SJCRH30 (cell line): ENCODE measurements at places on chromosomes 2 and 18.

DNA sequence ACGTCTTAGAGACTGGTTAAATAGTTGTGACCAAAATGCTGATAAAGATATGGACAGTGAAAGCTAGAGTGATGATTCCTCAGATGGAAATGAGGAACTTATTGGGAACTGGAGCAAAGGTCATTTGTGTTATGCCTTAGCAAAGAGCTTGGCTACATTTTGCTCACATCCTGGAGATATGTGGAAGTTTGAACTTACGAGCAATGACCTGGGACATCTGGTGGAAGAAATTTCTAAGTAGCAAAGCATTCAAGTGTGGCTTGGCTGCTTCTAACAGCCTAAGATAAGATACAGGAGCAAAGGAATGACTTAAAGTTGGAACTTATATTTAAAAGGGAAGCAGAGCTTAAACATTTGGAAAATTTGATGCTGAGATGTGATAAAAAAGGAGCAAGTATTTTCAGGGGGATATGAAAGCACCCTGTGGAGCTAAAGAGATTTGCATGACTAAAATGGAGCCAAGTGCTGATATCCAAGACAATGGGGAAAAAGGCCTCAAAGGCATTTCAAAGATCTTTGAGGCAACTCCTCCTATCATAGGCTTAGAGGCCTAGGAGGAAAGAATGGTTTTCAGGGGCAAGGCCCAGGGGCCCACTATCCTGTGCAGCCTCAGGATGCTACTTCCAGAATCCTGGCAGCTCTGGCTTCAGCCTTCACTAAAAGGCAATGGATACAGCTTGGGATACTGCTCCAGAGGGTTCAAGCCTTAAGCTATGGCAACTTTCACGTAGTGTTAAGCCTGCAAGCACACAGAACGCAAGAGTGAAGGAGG lies 124.1 kb upstream of the KLHL14 start:
- no peak for DNase-seq

DNA sequence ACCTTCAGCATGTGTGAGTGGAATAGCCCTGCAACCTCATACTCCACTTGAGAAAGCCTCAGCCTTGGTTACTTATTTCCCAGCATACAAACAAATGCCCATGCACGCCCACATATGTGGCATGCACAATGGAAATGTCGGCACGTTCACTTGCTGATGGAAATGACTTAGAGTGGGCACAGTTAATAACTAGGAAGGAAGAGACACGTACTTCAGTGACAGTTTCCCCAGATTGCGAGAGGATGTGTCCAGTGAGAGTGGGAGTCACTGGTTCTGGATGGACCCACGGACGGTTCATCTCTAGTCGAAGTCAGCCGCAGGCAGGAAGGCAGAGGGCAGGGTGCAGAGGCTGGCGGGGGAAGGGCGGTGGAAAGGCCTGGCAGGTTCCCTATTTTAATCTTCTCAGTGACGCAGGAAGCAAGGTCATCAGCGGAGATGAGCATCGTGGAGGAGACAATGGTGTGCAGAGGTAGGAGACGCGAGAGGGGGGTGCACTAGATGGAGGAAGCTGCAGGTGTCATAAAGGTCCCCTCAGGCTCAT lies 350.7 kb upstream of the MYT1L start:
- no peak for DNase-seq

DNA sequence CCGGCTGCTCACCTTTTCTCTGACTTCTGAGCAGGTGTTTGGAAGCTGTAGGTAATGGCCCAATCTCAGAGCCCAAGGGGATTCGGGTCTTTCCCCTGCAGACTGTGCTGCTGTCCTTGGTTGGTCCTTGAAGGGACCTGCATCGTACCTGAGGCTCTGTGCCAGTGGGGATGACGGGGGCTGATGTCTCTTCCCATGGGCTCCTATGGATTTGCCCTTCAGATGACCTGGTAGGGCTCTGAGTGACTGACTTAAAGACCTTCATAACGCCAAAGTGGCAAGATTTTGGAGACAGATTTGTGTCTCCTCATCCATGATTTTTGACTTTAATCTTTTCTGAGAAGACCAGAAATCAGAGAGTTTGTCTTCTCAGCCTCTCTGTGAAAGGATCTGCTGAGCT lies 166.1 kb downstream of the FAM210A start:
- no peak for DNase-seq

GRCh38 chr18:55356815-55357214 lies 231.2 kb downstream of the TCF4 start:
- no peak for DNase-seq

DNA sequence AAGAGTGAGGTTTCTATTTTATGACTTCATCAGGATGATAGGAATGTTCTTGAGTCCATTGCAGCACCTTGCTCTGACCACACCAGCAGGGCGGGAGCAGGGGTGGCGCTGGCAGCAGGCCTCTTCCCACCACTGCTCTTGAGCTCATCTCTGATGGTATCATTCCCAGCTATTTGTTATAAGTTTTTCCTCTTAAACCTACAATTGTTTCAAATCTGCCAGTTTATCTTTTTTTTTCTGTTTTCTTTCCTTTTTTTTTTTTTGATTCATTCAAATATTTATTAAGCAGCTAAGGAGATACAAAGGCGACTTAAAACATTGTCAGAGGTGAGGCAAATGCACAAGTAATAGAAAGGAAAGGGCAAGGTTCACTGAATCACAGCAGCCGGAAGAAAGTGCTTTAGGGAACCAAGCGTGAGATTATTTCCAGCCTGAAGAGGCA lies 28.7 kb downstream of the NIFK start:
- no peak for DNase-seq

DNA sequence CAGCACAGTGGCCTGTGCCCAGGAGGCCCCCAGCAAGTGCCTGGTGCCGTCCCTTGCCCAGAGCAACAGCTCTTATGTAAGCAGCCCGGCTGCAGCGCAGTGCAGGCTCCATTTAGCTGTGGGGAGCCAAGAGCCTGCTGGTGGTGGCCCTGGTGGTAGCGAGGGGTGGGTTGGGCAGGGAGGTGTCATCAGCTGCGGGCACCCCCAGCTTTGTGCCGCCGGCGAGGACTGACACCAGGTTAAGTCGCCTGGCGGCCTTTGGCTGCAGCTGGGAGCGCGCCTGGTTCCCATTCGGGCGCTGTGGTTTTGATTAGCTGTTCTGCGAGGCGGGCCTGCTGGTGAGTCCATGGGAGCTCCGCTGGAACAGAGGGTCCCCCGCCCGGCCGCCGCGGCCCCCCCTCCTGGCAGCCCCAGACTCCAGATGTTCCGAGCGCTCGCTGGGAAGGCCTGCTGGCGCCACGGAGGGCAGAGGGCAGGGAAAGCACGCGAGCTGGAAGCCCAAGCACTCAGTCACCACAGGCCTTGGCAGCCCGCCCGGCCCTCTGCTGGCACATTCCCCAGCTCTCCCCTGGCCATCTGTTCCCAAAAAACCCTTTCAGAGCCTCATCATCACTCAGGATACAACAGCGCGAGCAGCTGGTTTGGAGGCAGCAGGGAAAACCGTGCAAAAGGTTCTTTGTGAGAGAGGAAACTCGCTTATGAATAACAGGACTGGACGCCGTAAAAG lies 18.4 kb downstream of the ATOH8 start:
- peak; percentile 100 for DNase-seq

DNA sequence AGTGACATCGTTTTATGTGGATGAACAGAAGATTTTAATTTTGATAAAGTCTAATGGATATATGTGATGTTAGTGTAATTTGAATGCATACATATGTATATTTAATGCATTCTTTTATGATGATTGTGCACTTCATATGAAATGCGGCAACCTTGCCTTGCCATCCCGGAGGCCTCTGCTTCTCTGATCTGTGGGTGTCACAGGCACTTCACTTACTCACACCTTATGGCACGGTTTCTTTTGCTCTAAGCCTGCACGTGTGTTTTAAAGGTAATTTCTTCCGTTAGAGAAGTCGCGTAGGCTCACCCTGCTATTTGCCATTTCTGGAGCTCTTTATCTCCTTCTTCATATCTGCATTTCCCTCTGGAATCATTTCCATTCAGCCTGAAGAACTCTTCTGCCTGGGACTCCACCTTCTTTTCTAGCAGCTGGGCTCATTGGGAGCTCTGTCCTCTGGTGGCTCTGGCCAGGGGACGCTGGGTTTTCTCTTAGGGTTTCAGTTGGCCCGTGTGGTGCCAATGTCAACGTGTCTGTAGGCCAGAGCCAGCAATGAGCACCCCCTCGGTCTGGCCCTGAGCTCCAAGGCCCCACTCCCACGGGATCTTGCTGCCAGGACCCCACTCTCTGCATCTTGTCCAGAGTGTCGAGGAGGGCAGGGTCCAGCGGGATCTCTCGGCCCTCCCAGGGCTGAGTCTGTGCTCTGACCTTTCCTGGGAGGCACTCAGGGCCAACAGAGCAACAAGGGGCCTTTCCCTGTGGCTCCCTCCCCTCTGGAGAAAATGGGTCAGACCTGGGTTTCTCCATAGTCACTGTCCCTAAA lies 97.3 kb downstream of the RTP5 start:
- DNase-seq = no peak

GRCh38 chr2:220703279-220703678 lies 868.8 kb downstream of the EPHA4 start:
- no peak for DNase-seq

DNA sequence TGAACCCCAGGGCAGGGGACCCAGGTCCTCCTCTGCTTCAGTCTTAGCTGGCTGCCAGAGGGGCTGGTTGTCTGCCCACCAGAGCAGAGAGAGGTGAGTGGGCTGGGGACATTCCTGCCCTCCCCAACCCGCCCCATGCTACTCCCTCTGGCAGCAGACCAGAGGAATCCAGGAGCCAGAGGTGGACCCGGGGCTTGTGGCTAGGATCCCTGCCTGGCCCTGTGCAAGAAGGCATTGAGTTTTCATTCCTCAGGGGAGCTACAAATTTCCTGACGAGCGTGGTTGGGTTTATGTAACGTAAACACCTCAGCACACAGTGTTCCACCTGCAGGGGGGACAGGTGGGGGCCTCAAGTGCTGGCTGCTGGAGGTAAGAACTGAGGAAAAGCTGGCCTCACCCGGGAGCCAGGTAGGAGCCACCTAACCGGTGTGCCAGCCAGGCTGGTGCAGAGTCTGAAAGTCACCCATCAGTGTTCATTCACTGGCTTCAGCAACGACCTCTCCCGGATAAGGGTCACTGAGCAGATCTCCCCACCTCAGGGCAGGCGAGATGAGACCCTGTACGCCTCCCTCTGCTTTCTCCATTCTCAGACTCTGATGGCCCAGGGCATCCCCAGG lies 246.8 kb downstream of the DYSF start:
- no peak for DNase-seq

DNA sequence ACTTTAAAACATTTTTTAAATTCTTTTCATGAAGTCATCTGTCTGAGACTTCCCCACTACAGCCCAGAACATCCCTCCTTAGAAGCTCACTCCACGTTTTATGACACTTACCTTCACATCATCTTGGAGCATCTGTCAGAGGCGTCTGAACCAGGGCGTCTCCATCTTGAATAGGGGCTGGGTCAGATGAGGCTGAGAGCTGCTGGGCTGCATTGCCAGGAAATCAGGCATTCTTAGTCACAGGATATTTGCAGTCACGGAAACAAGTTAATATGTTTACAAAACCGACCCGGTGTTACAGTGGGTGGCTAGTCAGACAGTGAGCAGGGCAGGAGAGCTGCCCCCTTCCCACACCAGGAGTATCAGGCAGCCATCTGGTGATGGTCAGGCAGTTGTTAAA lies 456.5 kb downstream of the FBXO15 start:
- DNase-seq = no peak

- DNase-seq = no peak
Observed at GRCh38 chr2:134410831-134411231, 157.0 kb downstream of the MGAT5 start.

- no peak for DNase-seq
Observed at GRCh38 chr2:80568011-80568410, 263.5 kb upstream of the LRRTM1 start.

- DNase-seq = no peak
Observed at GRCh38 chr2:109397893-109398292, 215.9 kb downstream of the SEPTIN10 start.

DNA sequence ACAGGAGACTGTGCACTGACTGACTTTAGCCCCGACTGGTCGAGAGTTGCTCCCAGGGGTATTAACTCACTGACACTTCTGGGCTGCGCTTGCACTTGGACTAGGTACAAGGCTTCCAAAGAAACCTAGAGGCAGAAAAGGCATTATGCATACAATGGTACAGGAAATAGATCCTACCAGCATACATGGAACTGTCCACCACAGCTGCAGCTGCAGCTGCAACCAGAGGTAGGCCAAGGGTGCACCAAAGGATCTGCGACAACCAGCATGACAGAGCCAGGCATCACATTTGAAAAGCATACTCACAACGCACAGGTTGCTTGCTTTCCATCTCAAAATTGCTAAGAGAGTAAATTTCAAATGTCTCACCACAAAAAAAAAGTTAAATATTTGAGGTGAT lies 22.6 kb upstream of the PGAP1 start:
- no peak for DNase-seq

DNA sequence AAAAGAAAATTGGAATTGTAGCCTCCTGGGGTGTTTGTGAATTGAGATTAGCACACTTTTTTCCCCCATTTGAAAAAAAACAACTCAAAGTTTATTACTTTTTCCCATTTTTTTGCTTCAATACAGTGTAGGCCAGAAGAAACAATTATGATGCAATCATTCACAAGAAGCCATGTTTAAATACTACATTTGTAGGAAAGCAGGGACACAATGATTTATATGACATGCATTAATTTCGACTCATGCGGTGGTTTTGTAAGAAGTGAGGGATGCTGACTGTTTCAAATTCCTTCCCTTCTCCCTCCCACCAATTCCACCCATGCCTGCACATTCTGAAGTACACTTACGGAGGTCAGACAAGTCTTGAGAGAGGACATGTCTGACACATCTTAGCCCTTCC lies 774.2 kb upstream of the FSHR start:
- no peak for DNase-seq

GRCh38 chr2:43566461-43566729 lies 29.4 kb downstream of the THADA start:
- DNase-seq = no peak

DNA sequence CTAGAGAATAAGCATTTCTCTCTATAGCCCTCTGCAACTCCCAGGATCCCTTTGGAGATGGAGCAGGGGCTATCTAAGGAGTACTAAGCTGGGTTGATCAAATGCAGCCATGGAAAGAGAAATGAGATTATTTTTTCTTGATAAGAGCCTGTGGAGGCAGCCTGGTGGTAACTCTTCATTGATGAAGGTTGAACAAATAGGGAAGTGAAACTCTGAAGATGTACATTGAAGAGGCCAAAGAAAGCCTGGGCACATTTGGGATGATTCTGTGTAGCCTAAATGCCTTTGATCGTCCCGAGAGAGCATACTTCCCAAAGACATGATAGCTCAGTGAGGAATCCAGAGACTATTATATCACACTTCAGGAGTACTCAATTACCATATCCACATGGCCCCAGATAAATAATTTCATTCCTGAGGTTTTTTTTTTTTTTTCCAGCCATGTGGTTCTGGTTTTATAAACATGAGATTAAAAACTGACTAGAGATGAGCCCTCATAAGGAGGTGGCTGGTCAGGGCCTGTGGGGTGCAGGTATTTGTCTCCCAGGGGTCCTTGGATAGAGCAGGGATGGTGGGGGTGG lies 192.5 kb downstream of the TPGS2 start:
- DNase-seq = no peak

GRCh38 chr18:36366994-36367839 lies 69.7 kb downstream of the FHOD3 start:
- DNase-seq = no peak

- DNase-seq = no peak
Observed at GRCh38 chr2:5666798-5667197, 25.4 kb upstream of the SOX11 start.

GRCh38 chr2:222304737-222305515 lies 6.1 kb upstream of the PAX3 start:
- DNase-seq = peak; percentile 79
